ENCODE measurements at places on chromosomes 7 and 10.

DNA sequence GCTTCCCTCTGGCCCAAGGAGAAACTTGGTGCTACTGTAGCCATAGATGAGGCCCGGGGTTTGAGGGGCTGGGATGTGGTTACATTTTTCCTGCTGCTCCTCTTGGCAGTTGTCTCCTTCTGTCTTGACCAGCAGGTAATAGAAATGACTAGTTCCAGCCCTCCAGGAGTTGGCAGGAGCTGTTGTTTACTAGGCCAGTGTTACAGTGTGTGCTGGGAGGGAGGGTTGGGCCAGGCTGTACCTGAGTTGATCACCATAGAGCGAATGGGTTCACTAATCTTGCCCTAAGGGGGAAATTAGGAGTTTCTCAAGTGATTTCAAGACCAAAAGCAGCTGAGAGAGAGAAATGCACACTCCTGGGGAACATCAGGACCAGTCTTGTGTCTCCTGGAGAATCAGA is 34.9 kb downstream of the PAX2 start:
- no peak for DNase-seq

GRCh38 chr10:4315551-4315950 is 510.5 kb upstream of the AKR1E2 start:
- DNase-seq, result no peak

DNA sequence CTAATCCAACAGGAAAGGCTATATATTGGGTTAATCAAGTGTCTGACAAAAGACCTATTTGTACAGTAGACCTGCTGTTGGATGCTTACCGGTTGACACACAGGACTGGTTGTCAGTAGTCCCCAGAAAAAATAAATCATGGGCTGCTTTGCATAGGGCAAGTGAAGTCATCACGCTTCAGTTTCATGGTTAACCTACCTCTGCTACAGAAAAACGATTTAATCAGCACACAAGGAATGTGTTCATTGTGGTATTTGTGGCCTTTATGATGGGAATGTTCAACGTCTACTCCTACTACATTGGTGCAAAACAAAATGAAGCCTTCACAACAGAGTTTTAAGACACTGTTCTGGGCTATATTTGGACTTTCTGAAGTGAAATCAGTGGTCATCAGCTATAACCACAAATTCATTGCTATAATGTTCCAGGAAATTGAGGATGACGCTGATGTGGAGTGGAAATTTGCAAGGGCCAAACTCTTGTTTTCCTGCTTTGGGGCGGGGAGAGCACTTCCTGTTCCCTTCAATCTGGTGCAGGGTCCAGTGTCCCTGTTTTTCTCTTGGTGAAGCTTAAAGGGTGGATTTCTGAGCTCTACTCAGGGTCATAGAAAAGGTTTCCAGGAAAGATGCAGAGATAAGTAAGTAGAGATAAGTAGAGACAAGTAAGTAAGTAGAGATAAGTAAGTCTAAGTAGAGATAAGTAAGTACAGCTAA is 39.3 kb upstream of the GGCT start:
- DNase-seq, result no peak

DNA sequence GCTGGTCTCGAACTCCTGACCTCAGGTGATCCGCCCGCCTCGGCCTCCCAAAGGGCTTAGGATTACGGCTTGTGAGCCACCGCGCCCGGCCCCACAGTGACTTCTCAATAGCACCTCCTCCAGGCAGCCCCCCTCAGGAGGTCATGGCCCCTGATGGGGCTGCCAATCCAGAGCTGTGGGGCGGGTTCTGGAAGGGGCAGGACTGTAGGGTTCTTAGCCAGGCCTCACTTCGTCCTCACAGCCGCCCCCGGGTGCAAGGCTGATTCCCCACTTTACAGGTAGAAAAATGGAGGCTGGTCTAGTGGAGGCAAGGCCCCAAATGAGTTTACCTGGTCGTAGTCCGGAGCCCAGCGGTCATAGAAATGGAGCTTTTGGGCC is 638 bp downstream of the METTL27 start:
- no peak for DNase-seq

GRCh38 chr7:157863906-157864810 is 527.4 kb downstream of the DNAJB6 start:
- no peak for DNase-seq

GRCh38 chr10:16828114-16828568 is 10.9 kb upstream of the RSU1 start:
- no peak for DNase-seq

DNA sequence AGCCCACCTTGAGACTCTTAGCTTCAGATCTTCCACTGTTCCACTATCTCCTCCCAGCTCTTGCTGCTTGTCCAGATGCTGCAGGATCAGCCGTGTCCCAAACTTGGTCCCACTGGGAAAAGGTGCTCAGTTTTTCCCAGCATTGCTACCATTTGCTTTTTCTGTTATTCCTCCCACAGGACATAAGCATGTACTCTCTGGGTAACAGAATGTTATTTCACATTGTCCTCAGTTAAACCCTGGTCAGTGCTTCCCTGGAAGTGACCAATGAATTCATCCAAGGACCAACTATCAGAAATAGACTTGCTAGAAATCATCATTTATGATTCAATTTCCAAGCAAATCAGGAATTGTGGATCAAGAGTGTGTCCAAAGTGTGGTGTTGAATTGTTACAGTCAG is 179.2 kb upstream of the ZNF32 start:
- no peak for DNase-seq

DNA sequence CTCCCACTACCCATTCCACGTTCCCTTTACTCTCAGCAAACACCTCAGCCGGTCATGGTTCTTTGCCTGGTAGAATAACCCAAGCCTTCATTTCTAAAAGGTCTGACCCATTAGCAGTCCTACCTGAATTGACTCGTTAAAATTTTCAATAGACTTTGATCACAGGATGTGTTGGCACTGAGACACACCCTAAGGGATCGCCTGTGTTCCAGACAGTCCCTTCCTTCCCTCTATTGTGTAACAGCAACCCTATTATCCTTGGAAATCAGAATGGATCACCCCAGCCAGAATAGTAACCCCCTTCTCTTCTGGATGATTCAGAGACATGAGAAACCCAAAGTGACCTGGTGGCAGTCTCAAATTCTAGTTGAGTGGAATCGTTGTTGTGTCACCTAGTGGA is 20.4 kb upstream of the FAM171A1 start:
- no peak for DNase-seq

DNA sequence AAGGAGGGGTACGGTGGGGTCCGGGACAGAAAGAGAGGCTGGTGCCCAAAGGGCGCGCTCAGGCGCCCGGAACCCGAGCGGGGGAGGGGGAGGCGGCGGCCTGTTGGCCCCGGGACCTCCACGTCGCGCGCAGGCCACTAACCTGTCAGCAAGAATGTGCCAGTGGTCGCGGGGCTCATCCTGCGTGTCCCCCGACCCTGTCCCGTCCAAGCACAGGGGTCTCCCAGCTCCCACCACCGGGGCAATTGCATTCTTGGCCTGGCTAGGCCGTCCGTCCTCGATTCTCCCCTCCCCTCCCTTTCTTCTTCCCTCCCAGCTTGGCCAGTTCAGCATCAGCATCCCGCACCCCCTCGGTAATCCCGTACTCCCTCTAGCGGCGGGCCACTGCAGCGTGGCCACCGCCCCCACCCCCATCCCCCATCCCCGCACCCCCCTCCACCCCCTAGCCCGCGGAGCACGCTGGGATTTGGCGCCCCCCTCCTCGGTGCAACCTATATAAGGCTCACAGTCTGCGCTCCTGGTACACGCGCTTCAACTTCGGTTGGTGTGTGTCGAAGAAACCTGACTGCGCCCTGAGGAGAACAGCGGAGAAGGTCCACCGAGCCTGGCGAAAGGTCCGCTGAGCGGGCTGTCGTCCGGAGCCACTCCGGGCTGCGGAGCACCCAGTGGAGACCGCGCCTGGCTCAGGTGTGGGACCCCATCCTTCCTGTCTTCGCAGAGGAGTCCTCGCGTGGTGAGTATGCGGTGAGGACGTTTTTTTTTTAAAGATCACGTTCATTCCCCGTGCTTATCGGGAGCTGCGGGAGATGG is at the start of gene SGCE:
Gene SGCE (minus strand): TSS at position 286 of the 810 bp plus-strand sequence. CDS start 35 bp downstream, at position 251.
- peak; percentile 82 for DNase-seq

GRCh38 chr10:86664341-86665217 is 3.7 kb upstream of the LDB3 start:
- no peak for DNase-seq

DNA sequence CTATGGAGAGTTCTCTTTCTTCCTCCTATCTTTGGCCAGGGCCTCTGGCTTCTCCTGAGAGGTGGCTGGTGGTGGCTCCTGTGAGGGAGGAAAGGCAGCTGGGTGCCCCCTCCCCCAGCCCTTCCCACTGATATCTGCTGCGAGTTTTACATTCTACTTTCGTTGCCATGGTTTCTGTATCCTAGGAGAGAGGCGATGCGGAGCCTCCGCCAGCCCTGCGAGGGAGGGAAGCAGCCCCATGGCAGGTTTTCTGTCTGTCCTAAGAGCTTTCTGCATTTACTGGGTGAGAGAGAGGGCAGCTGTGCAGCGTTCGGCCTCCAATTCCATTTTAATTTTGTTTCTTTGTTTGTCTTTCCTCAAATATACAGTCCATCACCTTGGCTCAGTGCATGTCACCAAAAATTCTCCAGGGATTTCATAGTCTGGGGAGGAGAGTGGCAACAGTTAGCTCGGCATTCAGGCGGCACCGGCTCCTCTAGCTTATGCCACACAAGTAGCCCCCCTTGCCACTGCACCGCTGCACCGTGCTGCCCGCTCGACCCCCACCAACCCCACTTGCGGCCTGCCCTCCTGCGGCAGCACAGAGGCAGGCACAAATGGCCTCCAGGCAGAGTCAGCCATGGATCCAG is 20.4 kb downstream of the DNAJB12 start:
- no peak for DNase-seq
